AG20443 (cell line): ENCODE measurements at places on chromosomes 1 and 21.

GRCh38 chr21:45220071-45220481 is 67.6 kb downstream of the POFUT2 start:
- no peak for DNase-seq

DNA sequence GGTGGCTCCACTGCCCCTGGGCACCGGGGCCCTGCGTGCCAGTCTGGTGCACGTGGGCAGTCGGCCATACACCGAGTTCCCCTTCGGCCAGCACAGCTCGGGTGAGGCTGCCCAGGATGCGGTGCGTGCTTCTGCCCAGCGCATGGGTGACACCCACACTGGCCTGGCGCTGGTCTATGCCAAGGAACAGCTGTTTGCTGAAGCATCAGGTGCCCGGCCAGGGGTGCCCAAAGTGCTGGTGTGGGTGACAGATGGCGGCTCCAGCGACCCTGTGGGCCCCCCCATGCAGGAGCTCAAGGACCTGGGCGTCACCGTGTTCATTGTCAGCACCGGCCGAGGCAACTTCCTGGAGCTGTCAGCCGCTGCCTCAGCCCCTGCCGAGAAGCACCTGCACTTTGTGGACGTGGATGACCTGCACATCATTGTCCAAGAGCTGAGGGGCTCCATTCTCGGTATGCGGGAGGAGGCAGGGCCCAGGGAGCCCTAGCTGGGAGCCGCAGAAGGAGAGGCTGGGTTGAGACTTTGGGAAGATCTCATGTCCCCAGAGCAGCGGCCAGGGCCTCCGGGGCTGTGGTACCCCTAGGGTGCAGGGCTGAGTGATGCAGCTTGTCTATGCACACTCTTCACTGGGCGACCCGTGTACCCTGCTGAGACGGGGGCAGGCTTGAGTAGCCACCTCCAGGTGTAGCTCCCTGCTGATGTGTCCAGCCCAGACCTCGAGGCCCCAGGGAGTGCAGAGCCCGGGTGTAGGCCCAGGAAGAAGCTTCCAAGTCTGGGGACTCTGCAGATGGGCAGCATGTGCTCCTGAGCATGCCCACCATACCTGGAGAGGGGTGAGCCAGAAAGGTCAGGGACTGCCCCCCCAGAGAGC is 1.8 kb downstream of the VWA1 start:
- no peak for DNase-seq

DNA sequence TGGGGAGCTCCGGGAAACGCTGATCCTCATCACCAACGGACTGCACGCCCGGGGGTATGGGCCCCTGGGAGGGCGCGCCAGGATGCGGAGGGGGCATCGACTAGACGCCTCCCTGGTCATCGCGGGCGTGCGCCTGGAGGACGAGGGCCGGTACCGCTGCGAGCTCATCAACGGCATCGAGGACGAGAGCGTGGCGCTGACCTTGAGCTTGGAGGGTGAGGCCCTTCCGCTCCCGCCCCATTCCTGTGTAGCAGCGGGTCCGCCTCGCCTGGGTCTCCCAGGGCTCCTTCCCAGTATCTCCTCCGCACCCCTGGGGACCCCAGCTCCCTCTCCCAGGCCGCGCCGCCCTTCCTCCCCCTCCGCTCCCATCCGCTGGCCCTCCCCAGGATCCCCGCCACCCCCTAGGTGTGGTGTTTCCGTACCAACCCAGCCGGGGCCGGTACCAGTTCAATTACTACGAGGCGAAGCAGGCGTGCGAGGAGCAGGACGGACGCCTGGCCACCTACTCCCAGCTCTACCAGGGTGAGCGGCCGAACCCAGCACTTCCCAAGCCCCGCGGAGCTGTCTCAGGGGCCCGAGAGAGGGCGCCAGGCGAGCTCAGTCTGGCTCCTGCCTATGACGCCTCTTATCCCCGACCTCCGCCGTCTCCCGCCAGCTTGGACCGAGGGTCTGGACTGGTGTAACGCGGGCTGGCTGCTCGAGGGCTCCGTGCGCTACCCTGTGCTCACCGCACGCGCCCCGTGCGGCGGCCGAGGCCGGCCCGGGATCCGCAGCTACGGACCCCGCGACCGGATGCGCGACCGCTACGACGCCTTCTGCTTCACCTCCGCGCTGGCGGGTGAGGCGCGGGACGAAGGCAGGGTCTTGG is 5.0 kb downstream of the HAPLN2 start:
- peak; percentile 63 for DNase-seq

DNA sequence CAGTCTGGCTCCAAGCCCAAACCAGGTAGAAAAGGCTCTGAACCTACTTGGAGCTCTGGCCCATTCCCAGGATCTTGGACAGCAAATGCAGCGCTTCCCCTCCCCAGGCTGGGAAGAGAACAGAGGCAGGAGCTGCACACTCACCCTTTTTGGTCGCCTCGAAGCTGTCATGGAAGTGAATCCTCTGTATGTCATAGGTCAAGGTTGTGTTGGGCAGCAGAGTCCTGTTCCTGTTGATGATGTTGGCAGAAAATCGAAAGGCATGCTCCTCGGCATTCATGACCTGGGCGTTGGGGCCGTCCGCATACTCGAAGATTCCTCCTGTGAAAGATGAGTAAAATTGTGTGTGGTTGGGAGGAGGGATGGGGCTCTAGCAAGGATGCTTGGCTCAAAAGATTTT is 143.5 kb downstream of the GRIK3 start:
- no peak for DNase-seq

DNA sequence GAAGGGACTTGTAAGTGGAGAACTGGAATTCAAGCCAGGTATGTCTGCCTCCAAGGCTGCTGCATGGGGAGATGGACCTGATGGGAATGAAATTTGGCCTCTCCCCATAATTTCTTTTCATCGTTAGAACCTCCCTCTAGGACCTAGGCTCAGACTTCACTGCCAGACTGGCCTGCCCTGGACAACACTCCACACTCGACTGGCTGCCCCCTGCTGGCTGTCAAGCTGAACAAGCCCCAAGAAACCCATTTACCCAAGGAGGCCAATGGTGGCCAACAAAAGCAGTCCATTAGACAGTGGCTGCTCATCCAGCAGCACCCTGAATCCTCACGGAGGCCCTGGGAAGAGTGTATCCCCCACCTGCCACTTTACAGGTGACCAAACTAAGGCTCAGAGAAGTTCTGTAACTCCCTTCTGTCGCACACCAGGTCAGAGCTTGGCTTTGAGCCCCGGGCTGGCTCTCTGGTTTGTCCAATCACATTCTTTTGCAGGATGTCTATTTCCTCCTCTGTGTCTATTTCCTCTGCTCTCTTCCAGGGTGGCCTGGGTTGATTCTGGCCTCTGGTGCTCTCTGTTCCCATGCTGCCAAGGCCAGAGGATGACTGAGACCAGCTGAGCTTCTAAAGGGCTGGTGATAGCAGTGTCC is 3.8 kb downstream of the RNF186 start:
- DNase-seq = peak; percentile 72

- no peak for DNase-seq
Measured at GRCh38 chr1:98538106-98538505, 123.4 kb upstream of the SNX7 start.

- no peak for DNase-seq
Measured at GRCh38 chr1:212825798-212826452, 21.5 kb downstream of the SPATA45 start.

DNA sequence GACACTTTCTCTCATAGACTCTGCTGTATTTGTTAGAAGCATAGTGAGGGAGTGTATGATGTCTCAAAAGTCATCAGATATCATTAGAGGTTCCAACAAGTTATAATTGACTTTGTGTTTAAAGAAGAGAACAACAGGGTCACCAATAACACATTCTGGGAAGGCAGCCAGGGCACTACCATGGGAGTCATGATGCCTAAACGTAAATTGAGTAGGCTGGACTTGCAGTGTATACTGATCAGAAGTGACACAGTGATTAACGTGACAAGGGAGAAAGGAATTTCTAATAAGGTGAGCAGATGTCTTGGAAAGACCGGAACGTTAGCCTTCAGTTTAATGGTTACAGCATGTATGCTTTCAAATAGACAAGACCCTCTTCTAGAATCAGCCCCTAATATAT is 973.2 kb downstream of the NCAM2 start:
- no peak for DNase-seq

- DNase-seq = no peak
Measured at GRCh38 chr21:46207006-46207919, 21.3 kb downstream of the LSS start.

DNA sequence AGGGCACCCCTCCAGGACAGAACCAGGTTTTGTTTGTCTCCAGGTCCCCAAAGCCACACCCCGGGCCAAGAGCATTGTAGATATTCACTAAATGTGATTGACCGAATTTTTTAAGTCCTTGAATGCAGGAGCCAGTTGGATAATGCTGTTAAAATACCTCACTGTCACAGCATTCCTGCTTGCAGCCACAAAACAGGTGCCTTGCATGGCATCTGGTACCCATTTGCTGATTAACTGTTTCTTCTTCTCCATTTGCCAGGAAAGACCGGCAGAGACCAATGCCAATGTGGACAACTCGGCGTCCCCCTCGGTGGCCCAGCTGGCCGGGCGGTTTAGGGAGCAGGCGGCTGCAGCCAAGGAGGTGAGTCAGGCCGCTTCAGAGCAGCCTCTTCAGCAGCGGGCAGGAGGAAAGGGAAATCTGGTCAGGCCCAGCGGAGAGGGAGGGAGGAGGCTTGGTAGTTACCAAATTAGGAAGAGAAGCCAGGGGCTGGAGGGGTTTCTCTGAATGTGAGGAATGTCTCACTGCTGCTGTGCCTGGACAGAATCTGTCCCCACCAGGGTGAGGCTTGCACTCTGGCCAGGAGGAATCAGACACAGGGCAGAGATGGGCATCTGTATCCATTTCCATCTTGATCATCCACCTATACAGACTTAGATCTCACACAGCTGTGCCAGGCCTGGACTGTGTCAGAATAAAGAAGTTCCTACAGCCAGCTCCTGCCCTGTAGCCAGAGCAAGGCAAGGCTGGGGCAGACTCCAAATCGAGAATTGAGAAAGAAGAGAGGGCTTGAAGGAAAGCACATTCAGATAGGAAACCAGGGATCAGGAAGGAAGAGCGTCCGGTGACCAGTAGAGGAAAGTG is 37.9 kb upstream of the MPZL1 start:
- peak; percentile 71 for DNase-seq

DNA sequence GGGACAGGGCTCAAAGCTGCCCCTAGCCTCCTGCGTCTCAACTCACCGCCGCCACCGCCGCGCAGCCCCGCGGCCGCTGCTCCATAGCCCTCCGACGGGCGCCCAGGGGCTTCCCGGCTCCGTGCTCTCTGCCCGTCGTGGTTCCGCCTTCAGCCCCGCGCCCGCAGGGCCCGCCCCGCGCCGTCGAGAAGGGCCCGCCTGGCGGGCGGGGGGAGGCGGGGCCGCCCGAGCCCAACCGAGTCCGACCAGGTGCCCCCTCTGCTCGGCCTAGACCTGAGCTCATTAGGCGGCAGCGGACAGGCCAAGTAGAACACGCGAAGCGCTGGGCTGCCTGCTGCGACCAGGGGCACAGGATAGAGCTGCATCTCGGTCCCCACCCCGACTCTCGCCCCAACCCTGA is at the start of gene TNFRSF25:
Gene TNFRSF25 (minus strand): TSS at position 151 of the 400 bp plus-strand sequence. CDS start 66 bp downstream, at position 85.
- no peak for DNase-seq

GRCh38 chr1:19009882-19010321 is 53.4 kb upstream of the IFFO2 start:
- DNase-seq = peak; percentile 87

- DNase-seq = peak; percentile 30
Measured at GRCh38 chr1:204366759-204367158, 7.0 kb upstream of the PLEKHA6 start.

DNA sequence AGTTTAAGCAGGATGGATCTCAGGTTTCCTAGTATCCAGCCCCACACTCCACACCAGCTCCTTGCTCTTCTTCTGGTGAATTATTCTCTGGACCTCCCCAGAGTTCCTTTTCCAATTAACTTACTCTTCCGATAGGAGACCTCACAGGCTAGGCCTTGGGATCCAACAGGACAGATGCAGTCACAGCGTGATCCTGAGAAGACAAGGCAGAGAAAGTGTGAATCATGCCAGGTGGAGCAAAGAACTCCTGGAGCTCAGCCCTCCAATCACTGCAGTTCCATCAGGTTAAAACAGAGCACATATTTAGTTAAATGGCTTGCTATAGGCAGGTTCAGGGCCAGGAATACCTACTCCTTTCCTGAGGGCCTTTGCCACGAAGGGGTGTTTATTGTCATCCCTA is 34.1 kb downstream of the C8B start:
- DNase-seq = no peak

- DNase-seq = no peak
Measured at GRCh38 chr21:35929901-35930300, 130.4 kb downstream of the SETD4 start.
